Stimulated activated CD4-positive, alpha-beta T cell treated with anti-CD3 and anti-CD28 coated beads, Interleukin-4, amount 100 ng/mL, for 4 hours (primary cell): ENCODE measurements at places on chromosomes 1 and 21.

DNA sequence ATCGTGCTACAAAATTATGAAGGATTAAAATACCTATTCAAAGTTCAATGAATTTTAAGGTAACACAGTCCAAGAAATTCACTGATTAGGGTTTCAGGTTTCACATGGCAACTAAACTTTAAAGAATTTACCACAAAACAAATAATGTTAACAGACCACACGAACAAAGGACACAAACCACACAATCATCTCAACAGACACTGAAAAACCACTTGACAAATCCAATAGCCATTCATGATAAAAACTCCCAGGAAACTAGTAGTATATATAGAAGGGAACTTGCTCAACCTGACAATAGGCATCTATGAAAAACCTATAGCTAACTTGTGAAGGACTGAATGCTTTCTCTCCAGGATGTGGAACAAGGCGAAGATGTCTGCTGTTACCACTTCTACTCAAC, 21.1 kb upstream of the SH2D5 start:
- no peak for DNase-seq

GRCh38 chr1:200096774-200097173, 69.3 kb downstream of the NR5A2 start:
- no peak for DNase-seq

GRCh38 chr1:170402476-170403311, 129.3 kb upstream of the GORAB start:
- no peak for DNase-seq

- peak; percentile 49 for DNase-seq
These were observed 429 bp downstream of the SRRM1 start for GRCh38 chr1:24643363-24644099.

DNA sequence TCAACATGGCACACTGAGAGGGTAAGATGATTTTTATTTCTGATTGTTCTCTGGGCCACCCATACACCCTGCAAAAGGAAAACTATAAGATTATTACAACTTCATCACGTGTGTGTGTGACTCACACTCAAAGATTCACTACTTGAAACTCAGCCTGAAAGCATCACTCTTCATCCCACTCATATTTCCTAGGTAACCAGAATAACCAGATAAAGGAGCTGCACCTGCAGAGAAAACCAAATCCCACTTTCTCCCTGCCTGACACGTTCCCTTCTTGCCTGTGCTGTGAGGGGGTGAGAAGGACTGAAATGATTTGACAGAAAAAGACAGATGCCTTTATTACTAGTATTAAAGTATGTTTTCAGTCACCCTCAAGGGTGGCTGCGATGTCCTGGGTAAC, 131.6 kb downstream of the TGFBR3 start:
- DNase-seq, result peak; percentile 19

GRCh38 chr1:56266359-56266758, 313.0 kb downstream of the PLPP3 start:
- DNase-seq, result no peak

DNA sequence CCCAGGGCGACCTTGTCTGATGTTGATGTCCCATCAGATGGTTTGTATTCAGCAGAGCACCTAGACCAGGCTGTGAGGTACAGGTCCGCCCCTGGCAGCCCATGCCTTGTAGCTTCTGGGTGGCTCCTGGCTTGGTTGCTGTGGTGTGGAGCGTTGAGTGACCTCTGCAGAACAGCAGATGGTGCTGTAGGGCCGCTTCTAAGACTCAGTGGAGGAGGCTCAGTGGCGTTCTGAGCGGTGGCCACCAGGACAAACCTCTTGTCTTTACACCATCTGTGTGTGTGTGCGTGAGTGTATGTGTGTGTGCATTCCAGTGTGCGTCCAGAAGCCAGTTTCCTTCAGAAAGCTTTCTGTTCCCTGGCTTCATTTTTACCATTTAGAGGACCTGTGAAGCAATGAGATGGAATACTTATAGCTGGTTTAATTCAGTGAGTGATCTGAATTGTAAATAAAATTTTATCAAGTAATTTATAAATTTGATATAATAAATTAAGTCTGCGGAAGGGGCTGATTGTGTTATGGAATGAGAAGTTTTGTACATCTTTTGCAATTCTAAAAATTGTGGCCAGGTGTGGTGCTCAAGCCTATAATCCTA, 66.1 kb downstream of the ADARB1 start:
- peak; percentile 35 for DNase-seq

DNA sequence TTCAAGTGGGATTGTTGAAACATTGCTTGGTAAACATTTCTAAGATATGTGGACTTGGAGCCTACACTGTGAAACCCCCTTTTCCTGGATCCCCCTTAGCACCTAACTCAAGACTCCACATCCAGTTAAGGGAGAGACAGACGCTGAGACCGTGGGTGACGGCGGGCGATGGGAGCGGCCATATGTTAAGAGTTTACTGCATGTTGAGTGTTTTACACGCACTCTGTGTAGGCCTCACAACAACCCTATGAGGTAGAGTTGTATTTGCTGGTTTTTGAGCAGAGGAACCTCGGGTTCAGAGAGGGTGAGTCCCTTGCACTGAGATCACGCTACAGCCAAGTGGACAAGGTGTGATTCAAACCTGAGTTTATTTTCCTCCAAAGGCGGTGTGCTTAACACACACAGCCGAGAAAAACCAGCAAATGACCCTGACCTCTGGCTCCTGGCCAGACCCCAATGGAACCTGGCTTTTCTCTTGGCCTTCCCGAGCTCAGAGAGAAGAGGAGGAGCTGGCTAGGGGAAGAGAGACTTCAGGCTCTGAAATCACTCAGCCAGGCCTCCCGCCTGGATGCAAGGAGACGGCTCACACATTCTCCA, 46.9 kb upstream of the GOLT1A start:
- no peak for DNase-seq
